ENCODE measurements at places on chromosomes 12 and 14.

DNA sequence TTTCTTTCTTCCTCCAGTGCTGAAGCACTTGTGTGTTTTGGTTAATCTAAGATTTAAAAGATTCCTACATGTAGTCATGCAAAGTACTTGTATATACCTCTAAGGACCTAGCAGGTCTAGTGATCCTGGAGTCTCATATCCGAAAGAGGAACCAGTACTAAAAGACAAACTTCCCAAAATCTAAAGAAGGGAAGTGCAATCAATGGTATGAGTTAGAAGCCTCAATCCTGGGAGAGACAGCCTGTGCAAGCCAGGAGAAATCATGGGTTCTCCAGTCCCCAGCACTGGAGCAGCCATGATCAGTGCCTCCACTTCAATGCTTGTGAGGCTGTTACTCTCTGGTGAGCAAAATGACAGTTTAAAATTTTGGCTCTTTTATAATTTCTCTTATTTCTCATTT, 277.4 kb downstream of the DAD1 start:
- DNase-seq, result no peak

GRCh38 chr14:104460791-104461651, 118.5 kb upstream of the C14orf180 start:
- DNase-seq, result no peak

DNA sequence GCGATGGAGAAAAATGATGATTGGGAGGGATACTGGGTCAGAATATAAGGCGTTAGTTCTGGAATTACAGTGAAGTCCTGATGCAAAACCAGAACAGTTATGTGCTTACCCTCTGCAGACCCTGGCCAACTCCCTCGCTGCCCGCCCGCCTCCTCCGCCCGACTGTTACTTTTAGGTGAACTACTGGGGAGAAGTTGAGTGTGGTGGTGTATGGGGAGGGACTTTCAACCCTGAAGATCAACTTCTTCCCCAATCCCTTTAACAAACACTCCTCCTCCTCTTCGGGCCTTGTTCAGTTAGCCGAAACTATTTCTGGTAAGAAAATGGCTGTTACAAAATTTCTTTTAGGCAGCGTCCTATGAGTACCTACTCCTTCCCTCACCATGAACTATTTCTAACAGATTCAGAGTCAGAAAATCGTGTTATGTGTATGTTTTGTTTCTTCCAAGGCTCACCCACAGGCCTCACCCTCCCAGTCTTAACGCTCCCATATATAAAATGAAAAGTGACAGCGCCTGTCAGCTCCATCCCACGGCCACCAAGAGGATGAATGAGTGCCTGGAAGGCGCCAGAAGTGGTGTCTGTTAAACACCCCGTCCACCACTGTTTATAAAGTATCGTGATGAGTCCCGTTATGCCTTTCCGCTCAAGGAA, 1.3 kb downstream of the FBXO33 start:
- peak; percentile 12 for DNase-seq

DNA sequence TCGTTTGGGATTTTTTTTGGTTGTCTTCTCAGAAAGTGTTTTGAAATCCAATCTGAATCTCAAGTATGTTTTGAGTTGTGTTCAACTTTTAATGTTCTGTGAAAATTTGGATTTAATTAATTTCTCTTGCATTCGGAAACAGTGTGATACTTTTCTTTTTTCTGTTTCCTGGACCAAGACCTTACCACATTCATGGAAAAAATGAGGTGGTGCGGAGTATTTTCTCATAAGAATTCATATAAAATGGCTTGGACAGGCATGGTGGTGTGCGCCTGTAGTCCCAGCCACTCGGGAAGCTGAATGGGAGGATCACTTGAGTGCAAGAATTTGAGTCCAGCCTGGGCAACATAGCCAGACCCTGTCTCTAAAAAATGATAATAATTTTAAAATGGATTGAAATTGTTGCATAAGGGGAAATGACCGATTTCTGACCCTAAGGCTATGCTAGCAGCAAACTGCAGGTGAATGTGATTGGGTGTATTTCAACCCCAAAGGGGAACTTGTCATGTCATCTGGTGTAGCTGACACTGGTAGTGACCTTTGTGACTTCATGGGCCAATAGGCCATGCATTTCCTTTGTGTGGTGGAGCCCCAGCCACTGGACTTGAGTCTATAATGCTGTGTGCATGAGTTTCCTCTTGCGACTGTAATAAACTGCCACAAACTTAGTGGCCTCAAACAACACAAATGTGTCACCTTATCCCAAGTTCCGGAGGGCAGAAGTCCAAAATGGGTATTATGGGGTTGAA, 123.5 kb upstream of the RFLNA start:
- DNase-seq, result no peak

DNA sequence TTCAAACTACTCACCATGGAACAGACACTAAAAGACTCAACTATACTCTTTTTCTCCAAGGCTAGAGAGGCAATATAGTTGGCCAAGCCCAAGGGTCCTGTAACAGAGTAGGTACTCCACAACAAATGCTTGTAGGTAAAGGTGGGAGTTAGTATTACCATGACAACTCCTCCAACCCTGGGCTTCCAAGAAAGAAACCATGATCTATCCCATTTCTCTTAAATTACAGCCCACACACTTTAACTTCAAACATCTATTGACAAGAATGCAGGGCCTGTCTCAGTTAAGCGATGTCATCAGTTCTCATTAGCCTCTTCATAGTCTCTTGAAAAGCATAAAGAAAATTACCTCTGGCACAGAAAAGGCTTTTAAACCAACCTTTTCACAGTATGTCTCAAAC, 25.0 kb downstream of the ERH start:
- DNase-seq, result no peak

GRCh38 chr14:44814196-44814595, 147.6 kb downstream of the KLHL28 start:
- no peak for DNase-seq

DNA sequence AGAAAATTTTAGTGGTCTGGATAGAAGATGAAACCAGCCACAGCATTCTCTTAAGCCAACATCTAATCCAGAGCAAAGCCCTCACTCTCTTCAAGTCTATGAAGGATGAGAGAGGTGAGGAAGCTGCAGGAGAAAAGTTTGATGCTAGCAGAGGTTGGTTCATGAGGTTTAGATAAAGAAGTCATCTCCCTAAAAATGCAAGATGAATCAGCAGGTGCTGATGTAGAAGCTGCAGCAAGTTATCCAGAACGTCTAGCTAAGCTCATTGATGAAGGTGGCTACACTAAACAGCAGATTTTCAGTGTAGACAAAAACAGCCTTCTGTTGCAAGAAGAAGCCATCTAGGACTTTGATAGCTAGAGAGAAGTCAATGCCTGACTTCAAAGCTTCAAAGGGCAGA, 48.5 kb downstream of the FBXO33 start:
- no peak for DNase-seq

DNA sequence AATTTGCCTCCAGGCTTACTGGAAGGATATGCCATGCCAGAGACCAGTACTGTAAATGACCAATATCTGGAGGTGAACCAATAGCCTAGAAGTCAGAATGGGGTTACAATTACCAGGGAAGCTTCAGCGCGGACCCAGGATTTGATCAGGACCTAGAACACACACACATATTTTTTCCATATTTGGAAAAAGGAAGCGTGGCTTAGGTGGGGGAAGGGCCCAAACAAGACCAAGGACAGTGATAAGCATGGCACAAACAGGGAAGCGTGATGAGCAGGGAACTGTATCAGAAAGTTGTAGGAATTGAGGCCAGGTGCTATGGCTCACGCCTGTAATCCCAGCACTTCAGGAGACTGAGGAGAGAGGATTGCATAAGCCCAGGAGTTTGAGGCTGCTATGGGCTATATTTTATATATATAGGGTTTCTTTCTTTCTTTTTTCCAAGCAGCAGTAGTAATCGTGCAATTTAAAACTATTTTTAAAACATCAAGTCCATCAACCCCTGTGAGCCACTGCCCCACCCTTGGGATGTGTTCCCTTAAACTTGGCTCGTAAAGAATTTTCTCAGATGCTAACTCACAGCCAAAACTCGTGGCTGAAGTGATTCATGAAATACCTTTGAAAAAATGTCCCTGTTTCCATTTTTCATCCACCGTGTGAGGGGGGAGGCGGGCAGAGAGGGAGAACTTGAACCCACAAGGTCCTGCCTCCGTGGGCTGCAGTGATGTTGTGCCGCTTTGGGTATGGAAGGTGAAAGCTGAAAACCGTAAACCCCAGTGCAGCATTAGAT, 16.7 kb downstream of the HRK start:
- DNase-seq, result no peak

DNA sequence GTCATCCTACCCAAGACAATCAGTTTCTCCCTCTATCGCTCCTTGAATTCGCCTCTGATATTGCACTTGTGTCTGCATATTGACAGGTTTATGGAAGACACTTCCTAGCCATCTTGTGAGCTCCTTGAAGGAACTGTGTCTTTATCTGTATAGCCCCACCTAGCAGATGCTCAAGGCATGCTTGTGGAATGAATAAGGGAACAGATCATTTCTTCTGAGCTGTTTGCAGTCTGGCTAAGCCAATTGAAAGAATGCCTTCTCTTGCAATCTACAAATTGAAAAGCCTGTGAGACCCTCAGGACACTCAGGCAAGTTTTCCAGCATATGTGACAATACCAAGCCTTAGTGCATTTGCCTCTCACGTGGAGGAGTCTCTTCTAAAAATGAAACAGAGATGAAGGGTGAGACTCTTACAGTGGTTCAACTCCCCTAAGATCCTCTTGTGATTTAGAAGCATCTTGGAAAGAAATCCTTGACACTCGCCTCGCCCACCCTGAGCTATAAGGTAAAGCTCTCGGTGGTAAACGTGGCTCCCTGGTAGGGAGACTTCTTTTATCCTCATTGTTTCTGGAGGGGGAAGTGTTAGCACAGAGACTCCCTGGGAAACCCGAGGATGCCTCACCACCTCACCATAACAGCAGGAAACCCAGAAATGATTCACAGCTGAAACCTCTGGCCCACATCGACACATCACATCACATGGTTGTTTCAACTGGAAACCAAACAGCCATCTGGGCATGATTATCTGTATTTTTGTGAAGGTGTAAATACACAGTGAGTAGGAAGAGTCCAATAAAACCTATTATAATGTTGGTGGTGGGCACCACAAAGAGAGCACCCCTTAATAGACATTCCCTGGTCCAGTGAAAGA, 112.3 kb upstream of the BCL2L14 start:
- peak; percentile 97 for DNase-seq

DNA sequence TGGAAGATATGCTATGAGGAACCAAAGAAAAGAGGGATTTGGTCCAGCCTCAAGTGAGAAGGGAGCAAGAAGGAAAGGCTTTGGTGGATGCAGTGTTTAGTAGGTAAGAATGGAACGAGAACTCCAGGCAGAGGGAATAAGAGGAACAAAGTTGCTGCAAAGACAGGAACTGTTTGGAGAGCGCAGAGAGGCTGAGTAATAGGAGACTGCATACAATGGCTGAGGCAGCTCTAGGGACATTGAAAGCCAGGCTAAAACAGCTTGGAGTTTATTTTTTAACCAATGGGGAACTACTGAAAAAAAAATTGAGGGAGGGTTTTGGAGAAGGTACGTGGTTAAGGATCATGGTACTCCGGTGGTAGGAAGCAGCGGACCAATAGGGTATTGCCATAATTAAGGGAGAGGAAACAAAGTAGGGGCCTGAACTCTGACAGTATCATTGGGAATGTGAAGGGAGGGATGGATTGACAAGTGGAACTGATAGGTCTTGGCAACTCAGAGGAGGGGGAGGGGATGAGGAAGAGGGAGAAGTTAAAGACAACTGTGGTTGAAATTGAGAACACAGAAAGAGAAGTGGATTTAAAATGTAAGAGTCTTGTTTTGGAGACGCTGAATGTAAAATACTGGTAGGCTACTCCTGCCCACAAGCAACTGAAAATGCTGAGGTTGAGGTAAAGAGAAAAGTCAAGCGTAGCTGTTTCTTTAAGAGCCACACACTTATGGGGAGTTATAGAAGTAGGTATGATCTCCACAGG, 4.8 kb downstream of the ASCL4 start:
- no peak for DNase-seq

DNA sequence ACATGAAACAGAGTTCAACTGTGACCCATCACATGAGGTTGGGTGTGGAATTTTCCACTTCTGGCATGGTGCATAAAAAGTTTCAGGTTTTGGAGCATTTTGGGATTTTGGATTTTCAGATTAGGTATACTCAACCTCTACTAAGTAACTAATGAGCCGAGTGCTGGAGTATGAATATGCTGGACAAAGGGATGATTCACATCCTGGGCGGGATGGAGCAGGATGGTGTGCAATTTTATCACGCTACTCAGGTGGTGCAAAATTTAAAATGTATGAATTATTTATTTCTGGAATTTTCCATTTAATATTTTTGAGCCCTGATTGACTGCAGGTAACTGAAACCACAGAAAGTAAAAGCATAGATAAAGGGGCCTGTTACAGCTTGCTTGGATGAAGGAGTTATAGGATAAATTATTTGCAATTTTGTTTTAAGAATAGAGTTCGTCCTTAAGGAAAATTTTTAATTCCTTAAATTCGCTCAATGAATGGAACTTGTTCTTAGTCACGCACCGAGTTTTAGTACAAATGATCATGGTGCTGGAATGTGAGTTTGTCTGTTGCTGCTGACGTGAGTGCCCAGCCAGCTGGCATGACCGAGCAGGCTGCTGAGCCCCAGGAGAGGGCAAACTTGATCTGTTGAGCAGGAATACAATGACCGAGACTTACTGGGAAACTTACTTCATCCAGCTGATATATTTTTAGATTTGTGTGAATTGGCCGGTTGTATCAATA, 176.3 kb downstream of the ESR2 start:
- no peak for DNase-seq

DNA sequence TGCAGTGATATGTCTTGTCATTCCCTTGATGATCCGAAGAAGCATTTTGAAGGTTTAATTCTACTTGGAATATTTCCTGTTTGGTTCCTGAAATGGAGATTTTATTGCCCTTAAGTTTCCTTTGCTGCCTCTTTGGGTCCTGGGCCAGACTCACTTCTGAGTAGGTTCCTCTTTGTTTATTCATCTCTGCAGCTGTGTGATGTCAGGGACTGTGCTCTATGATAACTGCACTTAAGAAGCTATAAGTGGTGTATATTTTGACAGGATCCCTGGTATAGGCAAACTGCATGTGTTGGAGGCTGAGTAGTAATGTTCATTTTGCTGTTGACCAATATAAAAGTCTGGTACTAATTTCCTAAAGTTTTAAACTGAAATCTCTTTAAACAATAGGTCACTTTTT, at the start of gene KLRC4:
Gene KLRC4, minus strand, starts transcription at position 366 of the 400 bp plus-strand sequence. Its CDS starts 182 bp downstream, at position 184.
- DNase-seq, result no peak

- peak; percentile 54 for DNase-seq
Measured at GRCh38 chr12:76866151-76866567, 12.7 kb downstream of the CSRP2 start.

- DNase-seq, result no peak
Measured at GRCh38 chr12:75831402-75831801, 200.2 kb downstream of the PHLDA1 start.

GRCh38 chr12:104669851-104670337, 213.1 kb downstream of the CHST11 start:
- no peak for DNase-seq
